Aortic smooth muscle cell (primary cell): ENCODE measurements at places on chromosomes 3 and 15. TPM values are rescaled to one million over a fixed set of nuclear protein-coding genes. Genes with fewer than 3 reads are reported as not detected.

The GOLGA6A gene
- total RNA-seq, result not detected in 2 replicates

The RTP1 gene
- total RNA-seq, result not detected in 2 replicates

The FBLN2 gene
- 461 and 547 TPM in 2 replicates for total RNA-seq

The PP2D1 gene
- not detected in 2 replicates for total RNA-seq

The SNX22 gene
- total RNA-seq, result 0.06 and 0.13 TPM in 2 replicates

The SUCLG2 gene
- 58.3 and 71.2 TPM in 2 replicates for total RNA-seq

The TEX264 gene
- 39.5 and 45.0 TPM in 2 replicates for total RNA-seq

The ZNF774 gene
- 1.8 and 2.8 TPM in 2 replicates for total RNA-seq

The ADGRG7 gene
- 52.7 TPM in 1 of 2 replicates, not detected in the other for total RNA-seq

The DNAH12 gene
- total RNA-seq, result under 0.01 and 0.12 TPM in 2 replicates

The CPLX3 gene
- under 0.01 TPM in 1 of 2 replicates, not detected in the other for total RNA-seq

The KCNMB2 gene
- not detected in 2 replicates for total RNA-seq

The MCCC1 gene
- 31.0 and 33.0 TPM in 2 replicates for total RNA-seq

The GPR62 gene
- under 0.01 TPM in 1 of 2 replicates, not detected in the other for total RNA-seq

The OXSM gene
- 8.5 and 10.5 TPM in 2 replicates for total RNA-seq

The AADACL2 gene
- not detected in 2 replicates for total RNA-seq

The GP9 gene
- total RNA-seq, result not detected in 2 replicates

The PLXNB1 gene
- total RNA-seq, result 14.1 and 15.9 TPM in 2 replicates

The CLRN1 gene
- not detected in 2 replicates for total RNA-seq

The IL17RE gene
- 3.5 and 4.4 TPM in 2 replicates for total RNA-seq

The CHRNA5 gene
- 0.13 and 0.31 TPM in 2 replicates for total RNA-seq

The KY gene
- 5.9 and 7.9 TPM in 2 replicates for total RNA-seq

The IMPG2 gene
- 0.44 and 0.53 TPM in 2 replicates for total RNA-seq

The TRIM42 gene
- not detected in 2 replicates for total RNA-seq

The FAM219B gene
- total RNA-seq, result 38.2 and 38.7 TPM in 2 replicates

The KLHL6 gene
- 0.19 and 0.26 TPM in 2 replicates for total RNA-seq

The RGMA gene
- 0.40 and 0.99 TPM in 2 replicates for total RNA-seq

The SQOR gene
- total RNA-seq, result 127 and 159 TPM in 2 replicates

The C3orf22 gene
- total RNA-seq, result not detected in 2 replicates

The PIGBOS1 gene
- total RNA-seq, result 7.5 TPM in 2 replicates

The ACSBG1 gene
- not detected in 2 replicates for total RNA-seq

The ZBBX gene
- total RNA-seq, result 0.06 TPM in 1 of 2 replicates, not detected in the other
